ENCODE measurements at places on chromosomes 12 and 14.

GRCh38 chr14:24875991-24876878 is 173.7 kb downstream of the STXBP6 start:
- DNase-seq = no peak

GRCh38 chr14:35332517-35333263 is 40.5 kb downstream of the PSMA6 start:
- peak; percentile 32 for DNase-seq

DNA sequence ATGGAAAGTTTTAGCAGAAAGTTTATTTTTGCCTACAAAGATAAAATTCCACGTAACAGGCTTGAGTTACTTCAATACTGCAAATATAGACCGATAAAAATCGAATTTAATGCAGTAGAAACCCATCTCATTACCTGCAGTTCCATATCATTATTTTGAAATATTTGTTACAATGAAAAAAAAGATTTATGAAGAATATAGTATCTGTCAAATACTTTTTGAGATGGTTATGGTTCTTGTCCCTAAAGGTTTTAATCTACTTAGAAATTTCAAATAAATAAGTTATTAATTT is 273.5 kb downstream of the ADAMTS20 start:
- no peak for DNase-seq

DNA sequence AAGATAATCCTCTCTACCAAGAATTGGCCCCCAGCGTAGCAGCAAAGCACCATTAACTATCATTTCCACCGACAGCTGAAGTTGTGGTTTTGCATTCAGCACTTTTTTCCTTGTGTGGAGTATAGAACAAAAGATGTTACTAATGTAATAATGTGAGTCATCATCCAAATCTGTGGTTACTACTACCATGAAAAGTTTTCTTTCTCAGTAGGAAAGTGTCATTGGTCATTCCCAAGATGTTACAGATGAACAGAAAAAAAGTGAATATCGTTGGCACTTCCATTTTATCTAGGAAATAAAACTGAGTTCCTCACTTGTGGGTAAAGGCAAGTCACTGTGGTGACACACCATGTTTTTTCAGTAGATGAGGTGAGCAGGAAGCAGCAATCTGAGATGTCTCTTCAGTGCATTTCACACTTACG is 30.3 kb upstream of the IFNG start:
- DNase-seq = no peak

DNA sequence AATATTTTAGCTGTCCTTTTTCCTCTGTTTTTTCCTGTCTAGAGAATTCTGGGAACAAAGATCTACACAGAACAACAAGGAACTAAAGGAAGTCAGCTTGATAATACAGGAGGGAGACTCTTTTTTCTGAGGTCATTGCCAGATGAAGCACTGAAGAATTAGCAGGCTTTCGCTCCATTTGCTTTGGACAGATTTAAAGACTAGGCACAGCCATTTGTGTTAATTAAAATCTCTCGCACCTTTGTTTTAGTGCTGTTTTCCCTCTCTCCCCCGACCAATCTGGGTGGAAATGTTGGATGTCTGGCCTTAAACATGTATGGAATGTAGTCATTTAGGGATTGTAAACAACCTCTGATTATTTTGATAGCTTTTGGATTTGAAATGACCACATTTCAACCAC is 9.6 kb upstream of the GPHN start:
- no peak for DNase-seq

DNA sequence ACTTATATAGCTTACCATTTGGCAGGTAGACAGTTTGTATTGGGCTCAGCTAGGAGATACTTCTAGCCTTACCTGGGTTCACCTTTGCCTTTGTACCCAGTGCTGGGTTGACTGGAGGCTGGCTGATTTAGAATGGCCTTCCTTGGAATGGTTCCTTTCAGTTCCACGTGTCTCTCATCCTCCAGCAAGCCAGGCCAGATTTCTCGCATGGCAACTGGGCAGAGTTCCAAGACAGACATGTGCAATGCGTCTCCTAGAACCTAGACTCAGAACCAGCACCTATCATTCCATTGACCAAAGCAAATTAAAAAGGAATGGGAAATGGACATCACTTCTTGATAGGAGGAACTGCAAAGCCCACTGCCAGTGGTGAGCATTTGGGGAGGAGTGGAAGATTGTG is 79.1 kb upstream of the BDKRB2 start:
- DNase-seq = no peak

GRCh38 chr12:124869059-124869665 is 5.5 kb upstream of the SCARB1 start:
- DNase-seq = no peak

GRCh38 chr12:87332987-87333726 is 696.0 kb downstream of the C12orf50 start:
- peak; percentile 30 for DNase-seq

- peak; percentile 8 for DNase-seq
Observed at GRCh38 chr12:119809023-119809422, 68.1 kb downstream of the CIT start.

GRCh38 chr14:22551605-22551997 is 37.4 kb downstream of the DAD1 start:
- no peak for DNase-seq

- DNase-seq = no peak
Observed at GRCh38 chr12:26848156-26848825, 15.3 kb upstream of the ITPR2 start.

- DNase-seq = no peak
Observed at GRCh38 chr14:104131968-104132732, 6.2 kb upstream of the KIF26A start.

GRCh38 chr12:76255281-76255680 is 92.9 kb downstream of the BBS10 start:
- no peak for DNase-seq

- DNase-seq = no peak
Observed at GRCh38 chr12:56998981-56999380, 7.4 kb downstream of the ZBTB39 start.

- DNase-seq = no peak
Observed at GRCh38 chr12:39277416-39277815, 165.5 kb downstream of the KIF21A start.

GRCh38 chr12:18165422-18165871 is 75.5 kb upstream of the RERGL start:
- peak; percentile 27 for DNase-seq

- no peak for DNase-seq
Observed at GRCh38 chr12:106229036-106229591, 18.7 kb downstream of the CKAP4 start.

GRCh38 chr14:89247457-89248122 is 169.4 kb downstream of the FOXN3 start:
- no peak for DNase-seq

DNA sequence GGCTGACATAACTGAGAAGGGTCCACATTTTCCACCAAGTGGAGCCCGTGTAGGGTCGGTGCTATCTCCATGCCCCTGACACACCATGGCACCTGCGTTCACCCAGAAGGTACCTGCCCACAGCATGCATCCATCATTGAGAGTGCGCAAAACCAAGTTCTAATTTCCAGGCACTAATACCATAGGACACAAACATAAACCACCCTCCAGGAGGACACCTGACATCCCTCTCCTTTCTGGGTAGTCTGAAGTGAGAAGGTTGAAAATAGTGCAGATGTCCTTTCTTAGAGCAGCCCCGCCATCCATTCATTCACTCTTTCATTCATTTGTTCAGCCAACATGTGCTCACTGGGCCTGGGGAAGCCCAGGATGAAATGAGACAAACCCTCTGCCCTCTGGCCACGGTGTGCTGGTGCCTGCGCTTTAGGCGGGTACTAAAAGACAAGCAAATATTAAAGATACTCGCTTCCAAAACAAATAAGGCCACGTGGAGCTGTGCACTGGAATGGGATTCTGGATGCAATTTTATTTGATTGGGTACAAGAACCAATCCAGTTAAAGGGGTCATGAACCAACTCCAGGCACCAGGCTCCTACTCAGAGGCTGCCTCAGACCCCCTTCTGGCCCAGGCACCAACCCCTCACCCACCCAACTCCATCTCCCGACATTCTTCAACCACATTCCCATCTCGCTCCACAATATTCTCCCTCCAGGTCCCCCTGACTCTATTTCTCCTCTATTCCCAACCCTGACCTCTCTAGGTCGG is 1.2 kb downstream of the TTC7B start:
- DNase-seq = no peak

DNA sequence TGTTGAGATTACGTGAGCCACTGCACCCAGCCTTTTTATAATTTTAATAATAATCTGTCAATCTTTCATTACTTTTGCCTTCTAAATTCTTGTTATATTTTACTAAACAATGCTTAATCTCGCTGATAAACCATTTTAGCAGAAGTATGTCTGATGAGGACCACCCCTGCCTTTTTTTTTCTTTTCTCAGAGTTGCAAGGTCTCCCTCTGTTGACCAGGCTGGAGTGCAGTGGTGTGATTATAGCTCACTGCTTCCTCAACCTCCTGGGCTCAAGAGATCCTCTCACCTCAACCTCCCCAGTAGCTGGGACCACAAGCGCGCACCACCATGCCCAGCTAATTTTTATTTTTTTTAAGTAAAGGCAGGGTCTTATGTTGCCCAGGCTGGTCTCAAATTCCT is 118.6 kb upstream of the DNM1L start:
- DNase-seq = no peak

DNA sequence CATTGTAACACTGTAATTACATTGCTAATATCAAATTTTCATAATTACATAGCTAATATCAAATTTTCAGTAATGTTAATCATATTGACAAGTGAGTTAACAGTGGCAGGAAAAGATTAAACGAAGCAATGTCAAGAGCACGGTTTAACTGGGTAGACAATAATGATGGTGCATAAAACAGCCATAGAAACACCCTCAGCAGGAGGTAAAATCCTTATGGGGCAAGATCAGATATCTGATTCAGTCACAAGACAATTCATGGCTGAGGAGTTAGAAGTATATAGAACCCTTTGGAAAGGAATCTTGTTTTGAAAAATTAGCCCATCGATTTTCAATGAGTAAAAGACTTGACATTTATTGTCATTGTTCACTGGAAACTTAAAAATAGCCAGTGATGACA is 190.6 kb downstream of the SLC2A13 start:
- DNase-seq = no peak

GRCh38 chr14:79056879-79057278 is 886.7 kb downstream of the NRXN3 start:
- DNase-seq = no peak

DNA sequence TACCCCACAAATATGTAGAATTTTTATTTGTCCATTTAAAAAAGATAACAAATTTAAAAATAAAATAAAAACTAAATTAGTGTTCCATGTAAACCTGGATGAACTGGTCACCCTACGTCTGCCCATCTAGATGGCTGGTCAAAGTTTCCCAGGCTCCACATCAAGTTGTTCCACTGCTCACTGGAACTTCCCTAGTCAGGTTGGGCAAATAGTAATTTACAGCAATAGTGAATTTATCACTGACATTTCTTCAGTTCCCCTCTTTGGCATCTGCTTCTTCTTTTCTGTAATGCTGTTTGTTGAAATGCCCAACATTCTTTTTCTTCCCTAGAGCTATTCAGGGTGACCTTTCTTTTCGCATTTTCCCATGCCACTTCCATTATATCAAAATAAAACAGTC is 272.7 kb upstream of the BTG1 start:
- DNase-seq = no peak
